Fibroblast of lung (primary cell): ENCODE measurements at places on chromosomes 3 and 15. TPM values are rescaled to one million over a fixed set of nuclear protein-coding genes. Genes with fewer than 3 reads are reported as not detected.

GRCh38 chr3:192747746-192748145 lies 20.4 kb upstream of the FGF12 start:
- no peak for DNase-seq

LMAN1L gene
- not detected in 2 replicates for total RNA-seq

GRCh38 chr3:194007592-194008337 lies 128.2 kb upstream of the HES1 start:
- DNase-seq: no peak

DNA sequence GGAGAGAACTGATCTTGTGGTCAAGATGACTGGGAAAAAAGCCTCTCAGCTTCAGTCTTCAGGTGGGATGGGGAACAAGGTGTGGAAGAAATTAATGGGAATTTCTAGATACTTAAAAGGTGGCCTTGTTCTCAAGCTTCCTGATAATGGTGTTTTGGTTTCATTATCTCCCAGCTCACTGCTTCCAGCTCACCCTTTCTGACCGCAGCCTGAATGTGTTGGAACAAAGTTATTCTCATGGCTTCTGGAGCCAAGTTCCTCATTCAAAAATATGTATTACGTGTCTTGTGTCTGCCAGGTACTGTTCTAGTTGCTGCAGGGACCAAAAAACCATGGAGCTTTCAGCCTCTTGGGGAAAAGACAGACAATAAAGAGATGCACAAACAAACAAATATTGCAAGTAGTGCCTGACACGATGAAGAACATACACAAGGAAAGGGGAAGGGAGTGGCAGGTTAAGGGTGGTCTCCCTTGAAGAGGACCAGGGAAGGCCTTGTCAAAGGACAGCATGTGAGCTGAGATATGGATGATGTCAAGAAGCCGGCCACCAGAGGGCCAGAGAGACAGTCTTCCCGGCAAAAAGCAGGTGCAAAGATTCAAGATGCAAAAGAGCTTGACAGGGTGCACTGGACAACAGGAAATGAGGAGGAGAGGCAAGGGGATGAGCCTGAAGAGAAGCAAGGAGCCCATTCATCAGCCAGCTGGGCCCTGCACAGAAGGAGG lies 35.5 kb downstream of the ARRDC4 start:
- DNase-seq: peak; percentile 31

GRCh38 chr15:67329984-67330733 lies 75.6 kb downstream of the IQCH start:
- DNase-seq: no peak

USP50 gene
- total RNA-seq: 0.17 TPM in 1 of 2 replicates, not detected in the other

CPOX gene
- total RNA-seq: 24.1 and 25.1 TPM in 2 replicates

DNA sequence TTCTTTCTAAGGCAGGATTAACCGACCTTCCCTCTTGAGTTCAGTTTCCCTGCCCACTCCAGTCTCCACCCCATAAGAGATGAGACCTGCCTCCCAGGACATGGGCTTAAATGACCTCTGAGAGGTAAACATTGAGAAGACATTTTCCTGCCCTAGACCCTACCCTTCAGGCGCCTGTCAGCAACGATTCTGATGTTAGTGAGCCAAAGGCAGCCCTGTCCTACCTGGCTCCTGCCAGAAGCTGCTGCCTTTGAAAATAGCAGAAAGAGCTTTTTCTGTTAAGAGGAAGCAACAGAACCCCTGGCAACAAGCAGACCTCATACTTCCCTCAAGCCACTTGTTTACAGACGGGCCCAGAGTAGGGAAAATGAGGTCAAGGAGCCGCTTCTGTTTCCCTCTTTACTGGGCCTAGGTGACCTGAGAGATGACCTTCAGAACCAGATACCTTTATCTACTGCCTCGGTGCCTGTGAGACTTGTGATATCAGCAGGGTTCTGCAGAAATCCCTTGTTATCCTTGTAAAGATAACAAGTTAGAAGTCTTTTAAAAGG lies 52.0 kb downstream of the CD200R1L start:
- no peak for DNase-seq

DNA sequence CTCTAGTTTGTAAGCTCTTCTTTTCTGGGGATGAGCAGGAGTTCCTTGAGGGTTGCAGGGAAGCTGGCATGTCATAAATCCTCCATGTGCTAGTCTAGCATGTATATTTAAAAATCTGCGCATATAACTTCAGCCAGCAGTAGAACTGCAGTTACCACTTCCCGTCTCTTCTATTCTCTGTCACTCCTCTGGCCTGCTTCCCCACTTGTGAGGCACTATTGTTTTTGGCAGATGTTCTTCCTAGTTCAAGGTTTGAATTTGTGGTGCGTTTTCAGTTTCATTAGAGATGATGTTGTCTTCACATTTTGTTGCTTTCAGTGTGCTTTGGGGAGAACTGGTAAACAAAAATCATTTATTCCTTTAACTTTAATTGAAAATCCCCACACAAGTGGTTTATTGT lies 169.1 kb upstream of the ZPLD1 start:
- peak; percentile 1 for DNase-seq

- DNase-seq: no peak
These were observed 642.3 kb downstream of the ROBO1 start for GRCh38 chr3:79125313-79125984.

CSPG5 gene
- total RNA-seq: under 0.01 and 0.17 TPM in 2 replicates

- no peak for DNase-seq
These were observed 56.8 kb upstream of the SPATA12 start for GRCh38 chr3:57003676-57004075.

- no peak for DNase-seq
These were observed 26.2 kb downstream of the CHSY1 start for GRCh38 chr15:101225658-101226057.

GRCh38 chr3:169246158-169246557 lies 417.4 kb downstream of the MECOM start:
- no peak for DNase-seq

- no peak for DNase-seq
These were observed 202.2 kb upstream of the CTNNB1 start for GRCh38 chr3:40996827-40997710.

GRCh38 chr15:45544266-45545023 lies 21.9 kb upstream of the SLC30A4 start:
- no peak for DNase-seq

DNA sequence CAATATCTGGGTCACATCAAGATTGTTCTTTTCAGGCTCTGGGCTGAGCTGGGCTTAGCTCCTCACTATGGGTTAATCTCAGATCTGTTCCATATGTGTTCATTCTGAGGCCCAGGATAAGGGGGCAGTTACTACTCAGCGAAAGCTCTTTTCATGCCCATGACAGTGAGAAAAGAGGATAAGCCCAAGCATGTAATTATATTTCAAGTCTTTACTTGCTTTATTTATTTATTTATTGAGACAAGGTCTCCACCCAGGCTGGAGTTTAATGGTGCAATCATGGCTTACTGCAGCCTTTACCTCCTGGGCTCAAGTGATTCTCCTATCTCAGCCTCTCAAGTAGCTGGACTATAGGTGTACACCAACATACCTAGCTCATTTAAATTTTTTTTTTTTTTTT lies 44.7 kb upstream of the SELENOK start:
- no peak for DNase-seq

GRCh38 chr3:3907023-3907422 lies 107.8 kb downstream of the LRRN1 start:
- no peak for DNase-seq

- no peak for DNase-seq
These were observed 407.2 kb upstream of the LMCD1 start for GRCh38 chr3:8094415-8094814.

CIB1 gene
- total RNA-seq: 17.7 and 27.7 TPM in 2 replicates

- DNase-seq: peak; percentile 73
These were observed 54.8 kb downstream of the ZBTB20 start for GRCh38 chr3:115092220-115092791.

LTF gene
- not detected in 2 replicates for total RNA-seq

- DNase-seq: peak; percentile 81
These were observed 61.3 kb upstream of the ACKR4 start for GRCh38 chr3:132535575-132536441.

DNA sequence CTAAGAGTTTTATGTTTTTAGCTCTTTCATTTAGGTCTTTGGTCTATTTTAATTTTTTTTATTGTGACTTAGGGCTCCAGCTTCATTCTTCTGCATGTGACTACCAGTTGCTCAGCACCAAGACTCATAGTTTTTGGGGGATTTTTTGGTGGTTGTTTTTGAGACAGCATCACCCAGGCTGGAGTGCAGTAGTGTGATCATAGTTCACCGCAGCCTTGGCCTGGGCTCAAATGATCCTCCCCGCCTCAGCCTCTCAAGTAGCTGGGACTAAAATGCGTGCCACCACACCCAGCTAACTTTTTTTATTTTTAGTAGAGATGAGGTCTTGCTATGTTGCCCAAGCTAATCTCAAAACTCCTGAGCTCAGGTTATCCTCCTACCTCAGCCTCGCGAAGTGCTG lies 19.4 kb downstream of the CDV3 start:
- no peak for DNase-seq
